ENCODE measurements at places on chromosomes 7 and 10.
A peak's percentile ranks its signal among the peaks of the same experiment; 100 is the strongest.

- no peak for DNase-seq
These were observed 19.0 kb upstream of the CFAP46 start for GRCh38 chr10:132961420-132961786.

DNA sequence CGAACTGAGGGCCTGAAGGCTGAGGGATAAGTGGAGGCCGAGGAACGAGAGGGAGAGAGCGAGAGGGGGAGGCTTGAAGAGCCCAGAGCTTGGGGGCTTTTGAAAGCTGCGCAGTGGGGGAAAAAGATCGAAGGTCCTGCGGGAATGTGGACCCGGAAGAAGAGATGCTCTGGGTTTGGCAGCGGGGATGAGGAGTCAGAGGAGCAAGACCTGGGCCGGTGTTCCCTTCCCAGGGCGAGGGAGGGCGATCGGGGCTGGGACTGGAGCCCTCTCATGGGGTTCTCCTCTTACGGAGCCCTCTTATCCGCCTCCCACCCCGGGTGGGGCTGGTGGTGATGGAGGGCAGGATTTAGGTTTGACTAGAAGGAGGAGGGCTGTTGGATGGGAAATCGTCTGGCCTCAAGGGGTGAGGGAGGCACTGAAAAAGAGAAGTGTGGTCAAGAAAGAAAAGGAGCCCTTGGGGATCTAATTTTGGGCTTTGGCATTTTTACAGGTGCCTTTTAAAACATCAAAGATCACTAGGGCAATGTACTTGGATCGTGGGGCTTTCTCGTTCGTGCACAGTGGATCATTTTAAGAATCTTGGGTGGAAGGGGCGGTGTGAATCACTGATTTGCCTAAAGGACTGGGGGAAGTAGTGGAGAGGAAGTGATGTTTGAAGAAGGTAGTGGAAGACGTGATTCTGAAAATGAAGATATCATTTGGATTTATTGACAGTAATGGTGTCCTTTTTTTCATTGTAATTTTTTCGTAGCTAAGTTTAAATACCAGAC, 637 bp downstream of the SAMD8 start:
- DNase-seq = peak; percentile 29

- no peak for DNase-seq
These were observed 81.3 kb upstream of the CUX1 start for GRCh38 chr7:101736084-101736483.

DNA sequence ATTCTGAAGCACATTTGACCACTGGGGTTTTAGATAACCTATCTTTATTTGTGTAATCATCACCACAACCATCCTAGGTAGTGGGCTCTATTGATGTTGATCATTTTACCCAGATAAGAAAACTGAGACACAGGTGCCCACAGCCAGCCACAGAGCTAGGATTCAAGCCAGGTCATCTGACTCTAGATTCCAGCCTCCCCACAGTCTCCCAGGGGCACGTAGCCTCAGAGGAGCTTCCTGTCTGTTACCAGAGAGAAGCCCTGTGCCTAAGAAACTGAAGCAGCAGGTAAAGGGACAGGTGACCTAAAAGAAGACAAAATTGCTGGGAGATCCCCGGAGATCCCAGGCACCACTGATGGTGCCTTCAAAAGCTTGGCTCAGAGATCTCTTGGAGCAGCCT, 55.8 kb downstream of the ALOX5 start:
- DNase-seq = no peak

DNA sequence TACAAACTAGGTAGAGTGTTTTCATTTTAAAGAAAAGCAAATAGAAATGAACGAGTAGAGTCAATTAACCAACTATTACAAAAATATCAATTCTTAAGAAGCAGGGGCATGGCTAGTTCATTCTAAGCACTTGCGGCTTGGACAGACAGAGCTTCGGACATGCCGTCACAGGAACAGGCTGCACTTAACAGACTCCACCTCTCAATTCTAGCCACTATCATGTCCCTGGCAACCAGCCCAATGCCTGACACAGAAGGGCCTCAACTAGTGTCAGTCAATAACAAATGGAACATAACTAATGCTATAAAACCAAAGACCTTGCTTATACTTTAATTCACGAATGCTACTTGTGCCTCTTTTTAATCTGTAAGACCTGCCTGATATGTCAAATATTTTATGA, 74.4 kb downstream of the TPK1 start:
- no peak for DNase-seq

DNA sequence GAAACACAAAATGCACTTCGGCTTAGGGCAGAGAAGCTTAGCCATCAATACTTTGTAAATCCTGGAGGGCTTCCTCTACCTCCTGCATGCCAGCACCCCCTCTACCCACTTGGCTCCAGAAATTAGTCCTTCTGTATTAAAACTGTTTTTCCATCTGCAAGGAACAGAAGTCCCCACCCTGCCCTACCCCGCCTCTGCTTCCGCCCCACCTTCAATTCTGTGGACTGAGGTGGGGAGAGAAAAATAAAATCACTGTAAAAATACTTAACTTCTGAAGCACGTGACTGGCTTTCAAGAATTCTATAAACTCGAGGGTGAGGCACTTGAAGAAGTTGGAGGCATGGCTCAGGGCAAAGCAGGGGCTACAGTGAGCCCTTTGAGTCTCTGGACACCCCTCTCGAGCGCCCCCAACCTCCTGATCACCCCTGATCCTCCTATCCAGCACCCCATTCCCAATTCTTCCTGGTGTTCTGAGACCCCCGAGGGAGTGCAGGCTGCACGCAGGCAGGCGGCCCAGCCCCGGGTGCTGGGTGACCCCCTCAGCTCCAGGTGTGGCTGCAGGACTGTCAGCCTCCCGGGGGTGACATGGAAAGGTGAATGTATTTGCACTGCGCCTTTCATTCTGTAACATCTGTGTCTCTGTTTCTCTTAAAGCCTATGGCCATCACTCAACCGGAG, 7.3 kb upstream of the KIAA1217 start:
- no peak for DNase-seq

DNA sequence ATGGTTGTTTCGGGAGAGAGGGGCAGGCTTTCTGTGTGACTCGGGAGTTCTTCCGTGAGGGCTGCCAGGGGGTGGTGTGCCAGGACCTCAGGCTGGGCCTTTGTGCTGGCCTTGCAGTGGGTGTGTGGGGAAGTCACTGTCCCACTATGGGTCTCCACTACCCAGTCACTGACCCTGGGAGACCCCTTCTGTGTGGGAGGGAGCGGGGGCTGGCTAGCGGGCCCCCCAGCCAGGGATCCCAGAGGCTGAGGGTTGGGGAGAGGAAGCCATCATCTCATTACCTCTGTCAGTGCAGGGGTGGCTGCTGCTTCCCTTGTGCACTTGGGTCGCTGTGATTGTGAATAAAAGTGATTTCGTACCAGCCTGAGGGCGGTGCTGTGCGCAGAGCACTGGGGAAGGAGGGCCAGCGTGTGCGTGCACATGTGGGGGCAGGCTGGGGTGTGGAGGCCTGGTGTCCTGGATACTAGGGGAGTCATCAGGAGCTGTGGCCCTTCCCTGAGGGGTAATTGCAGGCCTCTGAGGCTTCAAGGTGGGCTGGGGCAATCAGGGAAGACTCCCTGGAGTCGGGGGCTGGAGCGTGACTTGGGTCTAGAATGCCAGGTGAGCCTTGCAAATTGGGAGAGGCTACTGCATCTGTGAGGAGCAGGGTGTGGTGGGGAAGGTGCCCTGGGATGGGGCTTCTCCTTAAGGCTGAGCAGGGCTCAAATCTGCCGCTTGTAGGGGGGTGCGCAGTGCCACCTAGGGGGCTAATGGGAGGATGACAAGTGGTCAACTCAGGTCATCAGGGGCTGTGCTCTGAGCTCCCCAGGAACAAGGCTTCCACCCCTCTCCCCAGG, 98.9 kb downstream of the NEURL1 start:
- no peak for DNase-seq

DNA sequence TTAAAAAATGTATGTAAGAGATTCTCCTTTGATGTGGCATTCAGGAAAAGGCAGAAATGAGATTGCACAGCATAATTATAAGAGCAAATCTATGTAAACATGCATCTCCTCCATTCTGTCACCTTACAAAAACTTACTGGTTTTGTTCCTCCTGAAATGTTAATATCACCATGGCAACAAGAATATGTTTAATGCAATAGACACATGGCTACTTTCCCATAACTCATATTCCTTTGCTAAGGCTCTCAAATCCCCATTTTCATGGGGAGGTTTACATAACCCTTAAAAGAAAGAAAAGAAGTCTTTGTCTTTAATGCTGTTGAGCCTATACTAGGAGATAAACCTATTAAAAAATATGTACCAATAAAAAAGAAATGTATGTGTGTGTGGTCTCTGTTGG, 136.2 kb downstream of the ANK3 start:
- DNase-seq = no peak

DNA sequence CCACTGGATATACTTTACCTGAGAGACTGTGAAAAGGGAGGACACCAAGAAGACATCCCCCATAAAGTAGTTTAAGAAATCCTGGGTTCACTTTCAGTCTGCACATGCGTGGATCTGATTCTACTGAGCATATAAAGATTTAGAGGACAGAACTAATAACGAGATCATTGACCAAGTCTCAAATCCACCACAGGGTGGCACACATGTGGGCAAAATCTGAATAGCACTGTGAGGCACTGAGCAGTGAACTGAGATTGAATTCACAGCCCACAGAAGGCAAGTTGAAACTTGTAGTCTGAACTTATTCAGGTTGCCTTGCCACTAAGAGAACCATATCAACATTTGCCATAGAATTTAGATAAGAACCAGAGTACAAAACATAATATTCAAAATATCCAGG, 818.6 kb downstream of the GRID1 start:
- DNase-seq = no peak

- DNase-seq = no peak
These were observed 558.4 kb downstream of the SDK1 start for GRCh38 chr7:3859431-3859830.

- DNase-seq = no peak
These were observed 118.5 kb upstream of the CHST15 start for GRCh38 chr10:124211921-124212320.

GRCh38 chr7:139656387-139656786, 121.4 kb downstream of the HIPK2 start:
- no peak for DNase-seq

GRCh38 chr10:78655979-78656378, 412.8 kb upstream of the ZMIZ1 start:
- no peak for DNase-seq

DNA sequence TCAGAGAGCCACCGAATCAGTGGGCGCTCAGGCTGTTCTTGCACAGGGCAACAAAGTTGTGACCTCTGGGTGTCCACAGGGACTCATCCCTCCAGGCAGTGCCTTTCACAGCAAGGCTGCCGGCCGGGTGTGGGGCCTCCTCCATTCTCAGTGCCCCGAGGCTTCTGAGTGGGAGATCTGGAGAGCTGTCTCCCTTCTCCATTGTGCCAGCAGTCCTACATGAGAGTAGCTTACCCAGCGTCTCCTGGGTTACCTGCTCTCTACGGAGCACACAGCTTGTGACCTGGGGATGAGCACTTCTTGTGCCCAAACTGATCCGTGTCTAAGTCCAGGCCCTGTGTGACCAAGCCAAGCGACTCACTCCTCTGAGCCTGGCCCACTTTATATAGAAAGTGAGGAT, 240.9 kb upstream of the GRB10 start:
- no peak for DNase-seq

GRCh38 chr10:3363311-3364045, 190.9 kb upstream of the PITRM1 start:
- DNase-seq = no peak

- no peak for DNase-seq
These were observed 1.4 kb upstream of the DOCK1 start for GRCh38 chr10:126903656-126904360.

DNA sequence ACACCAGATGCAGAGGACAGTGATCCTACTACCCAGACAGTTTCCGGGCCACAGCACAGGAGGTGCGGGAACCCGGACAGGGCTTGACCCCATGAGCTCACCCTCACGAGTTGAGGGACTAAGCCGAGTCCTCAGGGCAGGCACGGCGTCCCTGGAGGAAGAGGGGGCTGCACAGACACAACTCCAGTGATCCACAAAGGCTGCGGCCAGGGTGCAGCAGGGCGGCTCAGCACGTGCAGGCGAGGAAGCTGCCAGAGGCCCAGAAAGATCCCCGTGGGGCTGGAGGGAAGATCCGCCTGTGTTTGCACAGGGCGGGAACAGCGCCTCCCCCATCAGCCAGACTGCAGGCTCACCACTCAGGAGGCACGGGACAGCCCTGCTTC, 45.9 kb upstream of the TMEM72 start:
- DNase-seq = no peak

DNA sequence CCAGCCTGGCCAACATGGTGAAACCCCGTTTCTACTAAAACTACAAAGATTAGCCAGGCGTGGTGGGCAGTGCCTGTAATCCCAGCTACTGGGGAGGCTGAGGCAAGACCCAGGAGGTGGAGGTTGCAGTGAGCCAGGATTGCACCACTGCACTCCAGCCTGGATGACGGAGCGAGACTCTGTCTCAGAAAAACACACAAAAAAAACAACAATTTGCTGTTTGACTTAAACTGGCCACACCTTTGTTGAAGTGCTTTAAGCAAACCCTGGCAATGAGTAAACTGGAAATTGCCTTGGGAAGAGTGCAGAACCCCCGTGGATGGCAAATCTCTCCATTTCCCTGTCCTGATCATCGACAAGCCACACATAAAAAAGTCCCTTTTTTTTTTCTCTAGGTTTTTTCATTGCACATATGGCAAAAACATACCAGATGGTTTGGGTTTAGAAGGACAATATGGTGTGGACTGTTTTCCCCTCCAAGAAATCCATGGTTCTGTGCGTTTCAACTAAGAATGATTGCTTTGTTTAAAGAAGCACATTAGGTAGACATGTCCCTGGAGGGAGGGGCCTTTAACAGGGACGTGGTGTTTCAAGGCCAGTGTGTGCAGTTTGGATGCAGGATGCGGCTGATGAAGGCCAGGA, 76.9 kb downstream of the NRP1 start:
- no peak for DNase-seq

Data from NCI-H446 (cell line).